ENCODE measurements at places on chromosomes 1 and 21.

- DNase-seq: no peak
These were observed 33.7 kb downstream of the AADACL4 start for GRCh38 chr1:12677565-12677964.

DNA sequence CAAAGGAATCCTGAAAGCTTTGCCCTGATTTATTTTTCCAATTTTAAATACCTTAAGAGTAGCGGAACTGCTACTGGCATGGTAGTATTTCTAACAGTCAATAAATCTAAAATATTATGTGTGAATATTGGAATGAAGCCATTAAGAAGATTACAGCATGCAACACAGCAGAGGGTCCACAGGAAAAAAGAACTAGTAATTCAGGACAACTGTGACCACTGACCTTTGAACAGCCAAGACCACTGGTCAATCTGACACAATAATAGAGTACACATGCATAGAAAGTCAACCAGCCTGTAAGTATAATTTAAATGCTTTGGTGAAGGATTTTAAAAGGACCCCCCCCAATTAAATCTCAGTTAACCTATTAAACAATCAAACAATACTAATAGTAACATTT is 171.0 kb downstream of the DENND1B start:
- no peak for DNase-seq

- no peak for DNase-seq
These were observed 867 bp upstream of the TIMM17A start for GRCh38 chr1:201954263-201955008.

GRCh38 chr1:156641761-156642264 is at the start of gene BCAN:
TSS of gene BCAN (plus strand) at chr1:156642117. CDS start at chr1:156646055, 3,938 bp downstream.
- DNase-seq: no peak

DNA sequence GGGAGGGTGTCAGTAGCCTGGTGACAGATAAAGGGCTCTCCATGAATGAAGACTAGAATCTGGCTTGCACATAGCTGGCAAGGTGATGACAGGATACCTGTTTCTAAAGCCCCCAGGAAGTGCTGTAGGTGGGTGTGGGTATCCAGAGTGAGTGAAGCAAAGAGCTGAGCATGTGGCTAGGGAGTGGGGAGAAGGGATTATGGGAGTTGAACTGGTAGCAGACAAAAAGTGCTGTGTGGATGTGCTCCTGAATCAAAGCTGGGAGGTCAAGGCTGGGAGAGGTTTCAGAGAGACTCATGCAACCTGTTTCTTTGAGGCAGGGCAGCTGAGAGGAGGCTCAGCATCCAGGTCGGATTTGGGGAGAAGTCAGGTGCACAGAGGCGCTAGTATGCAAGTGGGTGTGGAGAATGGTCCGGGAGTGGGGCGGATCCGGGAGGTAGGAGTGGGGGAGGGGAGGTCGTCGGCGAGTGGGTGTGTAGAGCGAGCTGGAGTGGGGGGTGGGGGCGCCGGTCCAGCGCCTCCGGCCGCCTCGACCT is 600 bp downstream of the ASTN1 start:
- DNase-seq: no peak

DNA sequence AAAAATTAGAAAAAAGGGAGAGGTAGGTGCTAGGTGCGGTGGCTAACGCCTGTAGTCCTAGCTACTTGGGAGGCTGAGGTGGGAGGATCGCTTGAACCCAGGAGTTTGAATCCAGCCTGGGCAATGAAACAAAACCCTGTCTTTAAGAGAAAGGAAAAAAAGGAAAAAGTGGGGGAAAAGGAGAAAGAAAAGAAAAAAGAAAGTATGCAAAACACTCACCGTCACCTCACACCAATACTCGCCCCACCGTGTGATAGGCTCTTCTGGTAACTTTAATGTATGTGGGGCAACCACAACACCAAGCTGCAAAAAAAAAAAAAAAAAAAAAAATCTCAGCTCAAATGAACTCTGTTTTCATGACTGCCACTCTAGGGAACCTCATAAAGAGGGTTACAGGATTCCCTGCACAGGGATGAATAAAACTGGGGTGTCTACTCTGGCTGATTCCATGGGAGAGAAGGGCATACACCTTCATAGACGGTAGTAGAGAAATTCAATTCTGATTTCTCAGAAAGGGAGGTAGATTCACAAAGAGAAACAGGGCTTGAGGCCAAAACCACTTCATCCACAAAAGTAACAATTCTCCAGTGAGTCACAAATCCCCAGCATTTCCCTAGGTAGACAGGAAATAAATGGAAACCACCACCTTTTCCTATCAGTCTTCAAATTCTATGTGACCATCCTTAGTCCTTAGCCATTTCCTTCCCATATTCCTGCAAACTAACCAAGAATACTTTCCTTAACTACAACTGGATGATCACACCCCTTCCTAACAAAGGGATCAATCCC is 2.5 kb downstream of the MRPL9 start:
- DNase-seq: no peak

GRCh38 chr1:182406012-182406411 is 5.5 kb upstream of the TEDDM1 start:
- DNase-seq: no peak

DNA sequence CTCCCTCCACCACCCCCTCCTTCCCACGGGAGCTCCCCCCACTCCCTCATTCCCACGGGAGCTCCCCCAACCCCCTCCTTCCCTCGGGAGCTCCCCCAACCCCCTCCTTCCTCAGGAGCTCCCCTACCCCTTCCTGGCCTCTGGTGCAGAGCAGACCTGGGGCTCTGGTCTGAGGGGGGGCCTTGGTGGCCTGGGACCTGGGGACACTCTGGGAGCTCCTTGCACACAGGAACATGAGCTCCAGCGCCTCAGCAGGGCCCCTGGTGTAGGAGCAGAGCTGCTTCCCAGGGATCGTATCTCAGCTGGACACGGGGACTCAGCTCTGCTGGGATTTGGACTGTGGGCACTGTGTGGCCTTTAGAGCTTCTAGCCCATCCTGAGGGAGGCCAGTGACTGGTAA is 19.7 kb upstream of the PRSS38 start:
- DNase-seq: no peak

GRCh38 chr1:117188170-117188815 is 22.4 kb downstream of the VTCN1 start:
- no peak for DNase-seq

DNA sequence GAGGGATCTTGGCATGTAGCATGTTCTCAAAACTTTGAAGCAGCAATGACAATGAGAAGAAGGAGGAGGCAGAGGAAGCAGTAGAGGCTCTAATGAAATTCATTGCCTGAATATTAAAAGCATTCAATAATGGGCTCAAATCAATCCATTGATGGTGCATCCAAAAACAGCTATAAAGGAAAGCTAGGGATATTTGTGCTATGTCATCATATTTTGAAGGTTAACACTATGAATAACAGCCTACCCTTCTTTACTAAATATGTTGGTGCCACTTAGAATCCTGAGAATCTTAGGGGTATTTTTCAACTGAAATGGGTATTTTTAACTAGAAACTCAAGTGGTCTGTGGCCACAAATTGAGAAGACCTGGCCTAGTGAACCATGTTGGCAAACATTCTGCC is 153.7 kb downstream of the SETD4 start:
- no peak for DNase-seq

GRCh38 chr1:89710498-89711139 is 77.7 kb downstream of the LRRC8C start:
- no peak for DNase-seq

GRCh38 chr1:35192853-35193664 is at the start of gene SFPQ:
TSS of gene SFPQ (minus strand) at chr1:35193145. CDS start at chr1:35193049, 96 bp downstream.
- peak; percentile 99 for DNase-seq

DNA sequence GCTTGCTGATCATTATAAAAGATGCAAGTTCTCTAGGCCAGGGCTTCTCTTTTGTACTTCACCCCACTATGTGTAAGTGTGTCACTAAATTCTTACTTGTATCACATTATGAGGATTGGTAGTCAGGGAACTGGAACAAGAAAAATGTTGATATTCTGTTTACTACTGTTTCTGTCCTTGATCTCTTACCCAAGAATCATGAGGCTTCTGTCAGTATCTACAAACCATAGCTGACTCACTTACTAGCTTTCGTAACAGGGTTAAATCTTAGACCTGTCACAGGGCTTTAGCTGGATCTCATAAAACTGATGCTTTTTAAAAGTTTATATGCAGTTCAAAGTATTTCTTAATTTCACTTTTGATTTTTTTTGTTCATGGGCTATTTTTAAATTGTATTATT is 681.2 kb downstream of the PLPP3 start:
- no peak for DNase-seq

DNA sequence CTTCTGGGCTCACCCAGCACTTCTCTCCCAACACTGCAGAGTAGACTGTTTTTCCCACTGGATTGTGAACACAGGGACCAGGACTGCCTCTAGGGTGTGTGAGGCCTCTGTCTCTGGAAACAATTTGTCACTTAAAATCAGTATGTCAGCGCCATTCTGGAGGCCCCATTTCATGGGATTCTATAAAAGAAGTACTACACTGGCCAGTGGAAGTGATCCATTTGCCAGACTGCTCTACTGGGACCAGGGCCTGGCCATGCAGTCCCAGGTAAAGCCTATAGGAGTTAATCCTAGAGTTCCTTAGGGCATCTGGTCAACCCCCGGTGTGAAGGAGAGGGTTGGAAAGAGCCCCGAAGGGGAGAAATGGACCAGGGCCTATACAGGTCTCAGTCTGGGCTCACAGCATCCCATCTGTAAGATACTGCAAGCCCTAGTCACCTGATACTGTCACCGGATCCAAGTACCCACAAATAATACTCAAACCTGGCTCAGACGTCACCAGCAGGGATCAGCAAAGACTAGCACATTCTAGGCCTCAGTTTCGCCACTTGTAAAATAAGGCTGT is 245.0 kb downstream of the FOXD2 start:
- no peak for DNase-seq

DNA sequence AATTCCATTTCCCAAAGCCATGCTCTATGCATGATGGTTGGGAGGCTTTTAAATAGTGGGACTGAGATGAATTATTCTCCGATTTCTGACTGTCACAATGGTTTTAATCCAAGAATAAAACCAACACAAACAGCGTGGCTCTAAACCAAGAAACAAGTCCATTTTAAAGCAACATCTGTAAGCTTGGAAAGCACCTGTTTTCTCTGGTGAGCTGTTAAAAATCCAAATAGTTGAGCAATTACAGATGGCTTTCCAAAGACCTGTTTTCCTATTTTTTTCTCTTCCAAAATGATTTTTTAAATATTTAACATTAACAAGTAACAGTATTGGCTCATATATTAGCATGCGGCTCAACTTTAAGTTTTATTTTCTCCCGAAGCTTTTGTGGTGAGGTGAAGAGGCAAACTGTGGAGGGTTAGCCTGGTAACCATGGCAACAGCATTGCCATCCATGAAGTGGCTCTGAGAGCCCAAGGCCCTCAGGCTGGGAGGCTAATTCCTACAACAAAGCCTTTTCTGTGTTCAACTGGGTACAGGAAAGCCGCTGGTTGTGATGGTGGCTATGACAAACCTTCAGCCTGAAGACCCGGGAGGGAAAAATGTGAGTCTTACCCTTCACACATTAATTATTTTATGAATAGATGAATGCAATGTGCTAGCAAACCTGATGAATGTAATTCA is 56.7 kb upstream of the B3GALT5 start:
- no peak for DNase-seq

DNA sequence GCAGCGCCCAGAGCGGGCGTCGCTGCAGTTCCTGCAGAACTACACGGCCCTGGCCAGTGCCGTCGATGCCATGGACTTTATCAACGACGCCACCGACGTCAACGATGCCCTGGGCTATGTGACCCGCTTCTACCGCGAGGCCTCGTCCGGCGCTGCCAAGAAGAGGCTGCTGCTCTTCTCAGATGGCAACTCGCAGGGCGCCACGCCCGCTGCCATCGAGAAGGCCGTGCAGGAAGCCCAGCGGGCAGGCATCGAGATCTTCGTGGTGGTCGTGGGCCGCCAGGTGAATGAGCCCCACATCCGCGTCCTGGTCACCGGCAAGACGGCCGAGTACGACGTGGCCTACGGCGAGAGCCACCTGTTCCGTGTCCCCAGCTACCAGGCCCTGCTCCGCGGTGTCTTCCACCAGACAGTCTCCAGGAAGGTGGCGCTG is 22.0 kb downstream of the COL6A1 start:
- no peak for DNase-seq

- DNase-seq: no peak
These were observed 22.7 kb downstream of the CD55 start for GRCh38 chr1:207344221-207344620.

- no peak for DNase-seq
These were observed 85.4 kb upstream of the WARS2 start for GRCh38 chr1:119225831-119226230.

GRCh38 chr1:14615549-14616218 is 17.2 kb downstream of the KAZN start:
- DNase-seq: no peak

DNA sequence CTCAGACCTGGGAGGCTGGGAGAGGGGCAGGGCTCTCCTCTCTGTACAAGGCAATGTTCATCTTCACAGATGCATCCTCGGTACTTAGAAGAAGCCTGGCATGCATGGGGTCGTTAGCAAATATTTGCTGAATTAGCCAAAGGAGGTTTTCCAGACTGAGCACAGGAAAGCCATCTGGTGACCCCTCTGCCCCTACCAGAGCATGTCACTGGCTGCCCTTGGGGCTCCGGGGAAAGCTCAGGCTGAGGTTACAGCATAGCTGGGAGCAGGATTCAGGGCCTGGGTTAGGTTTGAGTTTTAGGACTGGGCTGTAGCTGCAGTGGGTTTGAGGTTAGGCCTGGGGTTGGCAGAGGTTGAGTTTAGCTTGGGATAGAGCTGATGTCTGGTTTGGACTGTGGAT is 43.4 kb upstream of the ZBTB40 start:
- DNase-seq: no peak

DNA sequence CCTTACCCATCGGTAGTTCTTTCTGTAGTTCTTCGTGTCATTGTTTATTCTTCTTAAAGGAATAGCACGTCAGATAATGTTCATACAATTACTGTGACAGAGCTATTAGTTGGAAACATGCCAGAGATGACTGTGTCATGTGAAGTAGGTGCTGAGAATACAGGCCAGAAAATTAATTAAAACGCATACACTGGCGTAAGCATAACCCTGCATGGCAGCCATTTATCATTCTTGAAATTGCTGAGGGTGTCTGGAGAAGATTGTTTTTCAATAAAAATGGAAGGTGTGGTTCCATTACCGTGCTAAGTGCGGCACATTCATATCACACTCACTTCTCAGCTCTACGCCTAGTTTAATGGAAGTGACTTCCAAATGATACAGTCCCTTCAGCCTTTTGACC is 7.8 kb downstream of the ETS2 start:
- DNase-seq: no peak

GRCh38 chr1:187985145-187985896 is 1156.6 kb downstream of the PLA2G4A start:
- no peak for DNase-seq

DNA sequence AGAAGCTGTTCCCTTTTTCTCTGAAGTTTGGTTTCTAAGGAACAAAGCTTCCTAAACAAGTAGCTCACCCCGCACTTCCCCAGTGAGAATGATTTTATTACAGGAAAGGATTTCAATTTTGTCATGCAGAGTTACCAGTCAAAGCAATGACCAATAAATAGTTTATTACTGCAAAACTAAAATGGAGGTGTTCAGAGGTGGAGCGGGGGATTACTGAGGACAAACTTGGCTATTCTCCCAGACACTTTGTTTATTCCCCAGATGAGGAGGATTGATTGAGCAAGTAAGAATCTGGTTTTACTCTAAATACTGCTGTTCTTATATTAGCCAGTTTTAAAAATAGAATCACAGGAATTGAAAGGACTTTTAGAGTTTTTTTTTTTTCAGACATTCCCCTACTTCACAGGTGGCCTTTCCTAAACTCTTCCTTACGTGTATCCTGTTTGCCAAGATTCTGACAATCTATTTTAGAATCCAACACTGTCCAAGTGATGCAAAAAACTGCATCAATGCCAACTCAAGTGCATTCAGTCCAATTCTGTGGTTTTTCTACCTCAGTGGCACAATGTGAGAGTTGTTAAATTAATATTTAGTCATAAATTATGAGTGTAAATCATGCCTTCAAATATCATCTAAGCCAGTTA is 136.1 kb downstream of the TNFSF18 start:
- no peak for DNase-seq

Measured in NAMALWA (cell line).